Right lung (tissue), 10 donors: ENCODE measurements at places on chromosomes 16 and 17. TPM values are rescaled to one million over a fixed set of nuclear protein-coding genes. Genes with fewer than 3 reads are reported as not detected.

Gene SP6
- 4.3 TPM for polyA plus RNA-seq

Gene PDILT
- polyA plus RNA-seq, result not detected

Gene CDRT15
- 0.73 TPM for polyA plus RNA-seq

Gene MIEF2
- 12.9 TPM for polyA plus RNA-seq

Gene MT4
- polyA plus RNA-seq, result not detected

Gene TP53TG3D
- 0.17 TPM for polyA plus RNA-seq

DNA sequence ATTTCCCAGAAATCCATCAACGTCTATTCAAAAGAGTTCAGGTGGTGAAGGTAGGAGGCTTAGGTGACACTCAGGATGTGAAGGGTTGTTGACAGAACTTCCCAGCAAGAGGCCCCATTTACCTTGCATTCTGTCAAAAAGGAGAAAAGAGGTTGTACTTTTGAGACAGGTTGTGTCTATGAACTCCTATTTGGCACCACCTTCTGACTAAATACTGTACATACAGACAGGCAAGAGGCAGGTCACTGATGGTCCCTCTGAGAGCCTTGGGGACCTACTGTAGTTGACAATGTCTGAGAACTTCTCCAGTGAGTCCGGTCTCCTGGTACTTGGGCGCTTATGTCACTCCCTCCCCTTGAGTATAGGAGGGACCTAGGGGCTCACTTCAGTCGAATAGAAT, 479.3 kb upstream of the ZFHX3 start:
- DNase-seq, result no peak

GRCh38 chr16:8310323-8310722, 280.0 kb downstream of the TMEM114 start:
- DNase-seq, result no peak

DNA sequence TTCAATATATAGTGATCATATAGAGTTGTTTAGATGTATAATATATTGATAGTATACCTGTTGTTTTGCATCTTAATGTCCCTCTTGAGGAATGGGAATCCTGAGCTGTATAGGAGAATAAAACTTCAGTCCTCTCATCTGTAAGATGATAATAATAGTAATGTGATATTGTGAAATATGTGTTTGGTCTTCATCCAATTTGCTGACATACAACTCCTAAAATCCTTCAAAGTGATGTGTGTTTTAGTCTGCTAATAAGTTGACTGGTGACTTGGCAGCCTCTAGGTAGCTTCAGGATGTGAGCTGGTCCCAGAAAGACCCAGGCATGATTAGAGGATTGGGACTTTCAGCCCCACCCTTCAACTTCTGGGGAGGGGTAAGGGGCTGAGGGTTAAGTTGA, 22.8 kb upstream of the NFAT5 start:
- no peak for DNase-seq

DNA sequence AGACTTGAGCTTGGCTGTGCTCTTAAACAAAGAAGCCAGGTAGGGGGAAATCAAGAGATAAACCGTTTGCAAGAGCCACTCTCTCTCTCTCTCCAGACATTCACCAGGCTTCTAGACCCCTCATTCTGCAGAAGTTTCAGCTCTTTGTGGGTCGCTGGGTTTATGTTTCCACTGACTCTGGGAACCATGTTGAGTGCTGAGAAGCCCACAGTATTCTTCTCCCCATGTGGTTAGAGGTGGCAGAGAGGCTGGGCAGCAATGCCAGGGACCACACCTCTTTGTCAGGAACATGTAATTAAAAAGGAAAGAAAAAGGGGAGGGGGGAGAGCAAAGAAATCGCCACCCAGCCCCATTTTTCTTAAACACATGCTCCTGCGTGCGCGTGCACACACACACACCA, 154.8 kb upstream of the SOX9 start:
- no peak for DNase-seq

GRCh38 chr17:652314-652713, 62.3 kb downstream of the VPS53 start:
- DNase-seq, result no peak

DNA sequence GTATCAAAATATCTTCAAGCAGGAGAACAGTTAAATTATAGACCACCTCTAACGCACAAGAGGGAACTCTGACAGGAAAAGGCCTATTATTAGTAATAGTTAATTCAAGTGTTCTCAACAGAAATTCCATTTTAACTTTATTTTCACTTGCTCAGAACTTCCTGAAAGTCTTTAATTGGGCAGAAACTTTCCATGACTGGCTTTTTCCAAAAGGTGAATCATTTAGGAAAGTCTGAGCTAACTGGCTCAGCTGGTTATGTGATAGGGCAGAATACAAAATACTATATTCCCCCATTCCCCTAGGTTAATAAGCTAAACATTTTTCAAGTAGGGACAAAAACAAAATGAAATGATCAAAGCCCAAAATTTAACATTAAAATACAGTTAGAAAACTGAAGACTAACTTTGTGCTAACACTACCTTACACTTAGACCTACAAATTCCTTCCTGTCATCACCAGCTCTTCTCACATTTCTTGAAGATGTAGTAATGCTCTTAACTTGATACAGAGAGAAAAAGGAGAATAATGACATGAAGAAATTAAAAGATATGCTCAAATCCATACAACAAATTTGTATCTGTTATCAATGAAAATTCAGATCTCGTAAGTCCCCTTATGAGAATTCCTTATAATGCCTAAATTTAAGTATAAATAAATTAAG, 31.0 kb downstream of the CFDP1 start:
- no peak for DNase-seq

GRCh38 chr17:56641894-56642293, 48.4 kb downstream of the NOG start:
- no peak for DNase-seq

GRCh38 chr16:10738231-10739077, 5.2 kb upstream of the NUBP1 start:
- no peak for DNase-seq

DNA sequence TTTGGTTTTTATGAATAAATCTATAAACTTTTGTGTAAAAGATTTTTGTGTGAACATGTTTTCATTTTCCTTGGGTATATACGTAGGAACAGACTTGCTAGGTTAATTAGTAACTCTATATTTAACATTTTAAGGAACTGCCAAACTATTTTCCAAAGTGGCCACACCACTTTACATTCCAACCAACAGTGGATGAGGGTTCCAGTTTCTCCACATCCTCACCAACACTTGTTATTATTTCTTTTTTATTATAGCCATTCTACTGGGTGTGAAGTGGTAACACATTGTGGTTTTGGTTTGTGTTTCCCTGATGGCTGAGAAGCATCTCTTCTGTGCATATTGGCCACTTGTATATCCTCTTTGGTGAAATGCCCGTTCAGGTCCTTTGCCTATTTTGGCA, 20.0 kb downstream of the LYRM9 start:
- DNase-seq, result no peak

DNA sequence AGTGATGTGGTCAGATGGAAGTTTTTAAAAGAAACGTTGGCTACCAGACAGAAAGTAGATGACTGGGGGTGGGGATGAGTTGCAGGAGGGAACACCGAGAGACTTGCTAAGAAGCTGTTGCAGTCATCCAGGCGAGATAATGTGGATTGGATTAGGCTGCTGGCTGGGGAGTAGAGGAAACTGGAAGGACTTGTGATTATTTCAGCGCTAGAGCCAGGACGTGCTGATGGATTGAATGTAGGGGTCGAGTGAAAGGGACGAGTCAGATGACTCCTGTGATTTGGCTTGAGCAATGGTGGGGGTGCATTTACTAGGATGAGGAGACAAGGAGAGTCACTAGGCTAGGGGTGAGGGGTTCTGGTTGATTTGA, 88.5 kb downstream of the CLEC16A start:
- DNase-seq, result peak; percentile 64

DNA sequence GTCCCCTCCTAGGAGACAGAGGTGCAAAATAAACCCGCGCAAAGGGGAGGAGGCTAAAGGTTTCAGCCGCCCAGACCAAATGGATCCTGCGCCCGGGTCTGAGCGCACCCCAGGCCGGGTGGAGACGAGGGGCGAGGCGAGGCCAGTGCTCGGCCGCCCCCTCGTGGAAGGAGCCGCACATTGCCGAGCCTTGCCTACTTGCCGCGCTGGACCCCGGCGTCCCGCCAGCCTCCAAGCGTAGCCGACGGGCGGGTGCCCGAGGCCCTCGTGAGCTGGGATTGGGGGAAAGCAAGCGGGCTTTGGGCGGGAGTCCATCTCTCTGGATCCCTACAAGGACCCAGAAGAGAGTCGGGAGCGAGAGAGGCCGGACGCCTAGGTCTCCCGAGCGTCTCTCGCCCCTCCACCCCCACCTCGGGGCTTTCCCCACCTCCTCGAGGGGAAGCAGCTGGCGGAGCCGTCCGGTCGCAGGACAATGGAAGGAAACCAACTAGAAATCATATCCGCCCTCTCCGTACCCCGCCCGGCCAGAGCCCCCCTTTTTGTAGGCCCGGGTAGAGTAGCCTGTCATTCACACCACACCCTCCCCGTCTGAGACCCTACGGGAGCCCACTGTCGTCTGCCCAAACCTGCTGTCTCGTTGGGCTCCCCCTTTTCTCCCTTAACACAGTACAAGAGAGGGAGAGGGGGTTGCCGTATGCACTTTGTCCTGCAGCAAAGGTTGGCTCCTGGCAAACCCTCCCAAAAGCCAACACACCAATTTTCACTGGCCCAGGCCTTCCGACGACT, 664 bp upstream of the BCL6B start:
- no peak for DNase-seq

- no peak for DNase-seq
Observed at GRCh38 chr16:67312719-67313118, 13.8 kb downstream of the KCTD19 start.

DNA sequence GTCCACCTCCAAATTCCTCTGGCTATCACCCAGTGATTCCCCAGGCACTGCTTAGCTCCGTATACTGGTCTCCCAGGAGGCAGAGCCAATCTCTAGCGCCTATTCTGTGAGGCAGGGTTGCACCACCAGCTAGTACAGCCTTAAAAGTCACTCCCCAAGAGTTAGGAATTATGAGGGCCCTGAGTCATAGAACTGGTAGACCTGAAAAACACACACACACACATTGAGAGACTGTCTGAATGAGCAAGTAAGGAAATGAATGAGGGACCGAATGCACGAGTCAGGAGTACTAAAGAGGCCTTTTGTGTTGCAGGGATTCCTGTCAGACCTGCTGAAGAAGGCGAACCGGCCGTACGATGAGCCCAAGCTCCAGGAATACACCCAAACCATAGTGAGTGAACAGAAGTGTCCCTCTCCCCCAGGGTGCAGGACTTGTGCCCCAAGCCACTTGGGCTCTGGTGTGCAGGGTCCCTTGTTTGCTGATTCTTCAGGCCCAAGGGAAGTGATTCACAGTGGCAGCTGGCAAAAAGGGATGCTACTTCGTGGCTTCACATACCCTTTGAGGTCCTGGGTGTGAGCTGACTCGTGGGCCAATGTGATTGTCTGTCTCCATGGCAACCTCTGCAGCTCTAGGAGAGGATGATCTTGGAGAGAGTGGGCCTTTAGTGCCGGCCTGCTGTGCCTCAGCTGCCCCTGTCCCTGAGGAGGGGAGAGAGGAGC, 24.7 kb downstream of the CALB2 start:
- DNase-seq, result no peak

DNA sequence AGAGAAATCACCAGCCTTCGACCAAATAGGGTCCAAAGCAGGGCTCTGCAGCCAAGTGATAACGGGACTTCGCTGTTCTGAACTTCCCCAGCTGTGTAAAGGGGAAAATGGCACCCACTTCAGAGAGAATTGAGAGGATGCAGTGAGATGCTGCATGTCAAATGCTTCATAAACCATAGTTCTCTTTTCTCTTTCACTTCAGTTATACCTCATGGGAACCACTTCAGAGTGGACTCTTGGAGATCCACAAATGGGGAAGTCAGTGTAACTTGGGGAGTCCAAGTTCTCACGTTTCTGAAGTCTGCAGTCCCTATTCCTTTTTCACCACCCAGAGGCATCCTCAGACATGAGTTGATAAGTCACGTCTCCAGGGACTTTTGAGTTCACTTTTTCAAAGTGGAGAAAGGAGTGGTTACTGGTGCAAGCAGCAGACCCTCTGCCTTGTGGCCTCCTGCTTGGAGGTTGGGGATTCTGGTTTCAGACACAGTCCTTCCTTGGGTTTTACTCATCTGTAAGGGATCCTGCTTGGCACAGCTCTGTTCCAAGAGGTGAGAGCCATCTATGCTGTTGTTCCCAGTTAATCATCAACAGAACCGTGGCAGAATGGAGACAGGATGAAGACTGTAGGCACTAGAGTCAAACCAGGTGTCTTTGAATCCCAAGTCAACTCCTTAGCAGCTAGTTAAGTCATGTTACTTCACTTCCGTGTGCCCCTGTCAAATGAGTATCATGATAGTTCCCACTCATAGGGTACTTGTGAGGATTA, 123.4 kb upstream of the NOL11 start:
- DNase-seq, result no peak

DNA sequence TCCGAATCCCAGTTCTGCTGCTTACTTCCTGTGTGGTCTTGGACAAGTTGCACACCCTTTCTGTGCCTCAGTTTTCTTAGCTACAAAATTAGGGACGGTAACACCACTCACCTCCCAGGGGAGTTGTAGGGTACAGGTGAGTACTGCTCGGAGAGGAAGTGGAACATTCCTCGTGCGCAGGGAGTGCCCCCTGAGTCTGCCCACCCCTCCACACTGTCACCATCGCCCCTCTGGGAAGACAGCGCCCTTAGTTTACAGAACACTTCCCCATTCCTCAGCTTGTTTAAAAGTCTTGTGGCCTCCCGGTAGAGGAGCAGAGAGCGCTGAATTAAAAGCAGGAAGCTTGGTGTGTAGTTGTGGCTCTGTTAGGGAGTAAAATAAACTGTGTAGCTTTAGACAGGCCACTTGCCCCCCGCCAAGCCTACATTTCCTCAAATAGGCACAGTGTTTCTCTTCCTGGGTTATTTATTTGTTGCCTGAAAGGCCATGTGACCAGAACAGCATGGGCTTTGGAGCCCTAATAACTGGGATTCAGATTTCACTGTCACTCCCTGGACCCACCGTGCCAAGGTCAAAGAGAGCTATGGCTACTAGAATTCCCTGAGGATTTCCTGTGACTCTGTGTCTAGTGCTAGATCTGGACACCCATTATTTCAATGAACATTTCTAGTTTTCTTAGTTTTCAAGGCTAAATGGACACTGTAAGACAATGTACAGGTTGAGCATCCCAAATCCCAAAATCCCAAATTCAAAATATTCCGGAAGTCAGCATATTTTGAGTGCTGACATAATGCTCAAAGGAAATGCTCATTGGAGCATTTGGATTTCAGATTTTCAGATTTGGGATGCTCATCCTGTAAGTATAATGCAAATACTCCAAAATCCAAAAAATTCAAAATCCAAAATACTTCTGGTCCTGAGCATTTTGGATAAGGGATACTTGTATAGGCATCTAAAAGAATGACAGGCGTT, 372.5 kb downstream of the SNX29 start:
- no peak for DNase-seq

- DNase-seq, result no peak
Observed at GRCh38 chr16:65875381-65876055, 491.0 kb upstream of the CDH5 start.

GRCh38 chr16:17801068-17801467, 330.3 kb upstream of the XYLT1 start:
- DNase-seq, result no peak

DNA sequence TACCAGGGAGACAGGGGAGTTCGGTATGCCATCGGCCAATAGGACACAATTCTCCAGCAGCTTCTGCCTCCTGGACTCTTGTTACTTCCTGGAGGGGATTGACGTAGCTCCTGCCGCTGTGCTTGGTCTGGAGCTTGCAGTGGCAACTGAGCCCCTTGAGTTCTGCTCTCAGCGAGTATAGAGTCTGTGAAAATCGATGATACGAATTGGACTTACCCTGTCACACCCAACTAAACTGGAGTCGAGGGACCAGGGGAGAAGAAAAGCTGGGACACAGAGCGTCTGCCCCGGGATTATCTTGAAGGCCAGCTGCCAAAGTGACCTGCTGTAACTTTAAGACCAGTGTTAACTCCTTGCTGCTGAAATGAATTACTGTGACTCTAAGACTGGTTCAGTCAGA, 22.2 kb downstream of the SEC14L1 start:
- no peak for DNase-seq

- no peak for DNase-seq
Observed at GRCh38 chr17:76138896-76139752, 1.9 kb downstream of the FOXJ1 start.
